RKO (cell line): ENCODE measurements at places on chromosomes 7 and 10.

GRCh38 chr10:24210501-24210900, 1.6 kb downstream of the KIAA1217 start:
- no peak for DNase-seq

- no peak for DNase-seq
These were observed 39.7 kb upstream of the STEAP4 start for GRCh38 chr7:88346357-88346756.

GRCh38 chr10:132879408-132880127, 62.8 kb downstream of the CFAP46 start:
- DNase-seq: no peak

GRCh38 chr7:33237036-33237435, 107.7 kb downstream of the BBS9 start:
- DNase-seq: no peak

- DNase-seq: no peak
These were observed 17.5 kb downstream of the AHR start for GRCh38 chr7:17315974-17316373.

DNA sequence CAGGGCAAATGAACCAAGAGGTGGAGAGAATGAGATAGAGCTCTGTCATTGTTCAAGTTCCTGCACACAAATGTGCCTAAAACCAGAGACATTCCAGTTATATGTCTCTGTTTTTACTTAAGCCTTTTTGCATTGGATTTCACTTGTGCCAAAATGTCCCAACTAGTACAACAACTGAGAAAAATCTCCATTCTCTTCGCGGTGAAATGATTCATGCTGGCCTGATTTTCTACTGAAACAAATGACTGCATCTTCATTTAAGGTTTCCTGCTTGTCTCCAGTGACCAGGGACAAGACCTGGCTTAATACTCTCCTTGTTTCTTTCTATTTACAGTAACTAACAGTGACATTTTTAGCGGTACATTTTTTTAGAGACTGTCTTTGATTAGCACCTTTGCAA, 714.9 kb downstream of the KCNMA1 start:
- DNase-seq: no peak

GRCh38 chr10:54485971-54486370, 315.1 kb downstream of the PCDH15 start:
- no peak for DNase-seq

GRCh38 chr10:112698133-112698817, 251.3 kb downstream of the VTI1A start:
- no peak for DNase-seq

GRCh38 chr10:8048281-8049008, 6.0 kb upstream of the GATA3 start:
- no peak for DNase-seq

DNA sequence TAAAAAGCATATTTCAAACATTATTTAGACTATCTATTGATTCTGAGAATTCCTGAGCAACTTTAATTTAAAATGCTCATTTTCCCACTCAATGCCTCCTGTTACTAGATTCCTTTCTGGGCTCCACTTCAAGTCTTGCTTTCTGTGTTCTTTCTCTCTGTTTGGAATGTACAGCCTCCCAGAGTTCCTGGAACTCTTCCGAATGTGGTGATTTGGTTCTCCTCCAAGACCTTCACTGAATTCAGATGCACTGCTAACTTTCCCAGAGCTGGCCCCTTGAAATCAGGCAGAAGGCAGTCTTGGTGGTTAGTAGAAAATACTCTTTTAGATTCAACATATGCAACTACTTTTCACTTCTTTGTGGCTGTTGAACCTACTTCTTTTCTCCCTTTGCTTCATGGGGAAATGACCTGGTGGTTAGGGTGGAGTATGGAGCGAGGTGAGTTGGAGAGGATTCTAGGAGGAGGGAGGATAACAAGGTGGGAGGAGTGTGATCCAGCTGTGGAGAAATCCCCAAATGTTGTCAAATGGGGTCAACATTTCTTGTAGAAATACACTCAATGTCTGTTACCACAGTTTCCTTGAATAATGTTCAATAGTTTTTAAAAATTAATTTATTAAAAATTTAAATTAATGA, 27.9 kb upstream of the CCDC7 start:
- DNase-seq: no peak

- DNase-seq: no peak
These were observed 92.2 kb upstream of the DDC start for GRCh38 chr7:50657341-50657873.

DNA sequence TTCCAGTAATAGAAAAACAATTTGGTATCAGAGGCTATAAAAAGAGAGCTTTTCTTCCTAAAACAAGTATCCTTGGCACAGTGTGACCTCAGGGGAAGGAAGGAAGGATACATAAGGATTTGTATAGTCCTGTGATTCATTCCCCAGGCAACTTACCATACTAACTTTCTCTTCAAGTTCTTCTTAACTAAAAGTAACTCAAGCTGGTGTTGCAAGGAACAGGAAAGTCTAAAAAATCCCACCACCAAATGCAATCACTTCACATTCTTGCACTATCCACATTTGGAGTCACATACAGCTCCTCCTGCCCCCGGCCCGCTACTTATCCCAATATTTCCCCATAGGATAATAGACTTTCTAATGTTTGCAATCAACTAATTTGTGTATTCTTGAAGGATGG, 84.8 kb downstream of the PRKAG2 start:
- DNase-seq: no peak

DNA sequence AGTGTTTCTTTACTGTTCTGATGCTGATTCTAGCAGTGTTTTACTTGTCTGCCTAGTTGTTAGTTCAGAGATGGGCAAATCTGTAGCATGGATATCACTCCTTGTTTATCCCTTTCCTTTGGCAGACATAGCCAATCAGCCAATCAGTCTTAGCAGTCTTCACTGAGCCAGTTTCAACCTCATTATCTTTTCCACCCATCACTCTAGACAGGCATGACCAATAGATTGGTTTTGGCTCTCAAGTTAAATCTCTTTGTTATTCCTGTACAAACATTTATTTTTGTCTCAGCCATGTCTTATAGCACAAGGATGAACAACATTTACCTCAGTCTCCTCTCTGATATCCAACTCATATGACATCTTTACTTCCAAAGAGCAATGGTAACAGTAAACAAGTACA, 109.5 kb downstream of the PRKG1 start:
- no peak for DNase-seq

DNA sequence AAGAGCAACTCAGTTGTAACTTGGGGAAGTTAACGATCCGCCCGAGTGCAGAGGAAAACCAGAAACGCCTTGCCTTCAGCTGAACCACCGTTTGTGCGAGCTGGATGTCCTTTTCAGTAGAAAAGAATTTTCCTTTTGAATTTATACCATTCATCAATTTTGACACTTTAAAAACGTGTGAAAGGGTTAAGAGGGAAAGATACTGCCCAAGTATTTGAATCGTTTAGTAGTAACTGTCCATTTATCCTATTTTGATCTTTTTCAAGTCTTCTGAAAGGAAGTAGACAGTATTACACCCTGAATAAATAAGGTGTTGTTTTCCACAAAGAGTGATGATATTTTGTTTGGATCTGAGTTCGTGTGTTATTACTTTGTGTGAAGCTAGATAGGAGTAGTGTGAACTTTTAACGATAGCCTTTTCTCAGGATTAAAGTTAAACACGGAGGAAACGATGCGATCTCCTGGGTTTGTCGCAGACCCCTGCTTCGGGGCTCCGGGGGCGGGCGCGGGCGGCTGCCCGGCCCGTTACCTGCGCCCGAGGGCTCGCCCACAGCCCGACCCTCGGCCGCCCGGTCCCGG, 830 bp upstream of the BMI1 start:
- peak; percentile 55 for DNase-seq

GRCh38 chr10:66925896-66926715, at the start of gene LRRTM3:
TSS of gene LRRTM3 (plus strand) at chr10:66926036.
- DNase-seq: peak; percentile 78

GRCh38 chr7:31521336-31522010, 7.6 kb downstream of the ITPRID1 start:
- DNase-seq: no peak

DNA sequence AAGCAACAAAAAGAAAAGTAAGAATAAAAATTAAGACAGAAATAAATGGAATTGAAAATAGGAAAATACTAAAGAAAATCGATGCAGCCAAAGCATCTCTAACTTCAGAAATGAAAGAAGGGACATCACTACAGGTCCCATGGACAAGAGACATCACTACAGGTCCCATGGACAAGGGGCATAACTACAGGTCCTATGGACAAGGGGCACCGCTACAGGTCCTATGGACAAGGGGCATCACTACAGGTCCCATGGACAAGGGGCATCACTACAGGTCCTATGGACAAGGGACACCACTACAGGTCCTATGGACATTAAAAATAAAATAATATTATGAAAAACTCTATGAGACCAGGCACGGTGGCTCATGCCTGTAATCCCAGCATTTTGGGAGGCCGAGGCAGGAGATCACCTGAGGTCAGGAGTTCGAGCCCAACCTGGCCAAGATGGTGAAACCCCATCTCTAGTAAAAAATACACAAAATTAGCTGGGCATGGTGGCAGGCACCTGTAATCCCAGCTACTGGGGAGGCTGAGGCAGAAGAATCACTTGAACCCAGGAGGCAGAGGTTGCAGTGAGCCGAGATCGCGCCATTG, 101.0 kb upstream of the DNAAF5 start:
- DNase-seq: no peak

- DNase-seq: no peak
These were observed 150.6 kb upstream of the FAM13C start for GRCh38 chr10:59512951-59513350.

DNA sequence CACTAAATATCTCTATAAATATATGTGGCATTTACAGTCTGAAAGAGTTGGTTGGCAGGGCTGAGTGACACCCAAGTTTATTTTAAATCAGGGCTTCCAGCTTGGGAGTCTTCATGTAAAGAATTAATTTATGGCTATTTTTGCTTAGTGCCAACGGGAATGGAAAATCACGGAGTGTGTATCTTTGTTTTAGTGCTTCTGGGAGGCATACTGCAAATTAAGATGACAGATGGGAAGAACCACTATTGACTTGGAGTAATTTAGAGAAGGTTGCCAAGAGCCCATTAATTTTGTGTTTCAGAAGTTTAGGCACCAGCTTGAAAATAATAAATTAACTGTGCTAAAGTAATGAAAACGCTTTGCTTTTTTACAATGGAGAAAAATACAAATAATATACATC, 135.2 kb downstream of the GPR37 start:
- no peak for DNase-seq

- DNase-seq: no peak
These were observed 106.6 kb upstream of the COL1A2 start for GRCh38 chr7:94288096-94288495.

GRCh38 chr7:40656349-40656748, 521.5 kb downstream of the SUGCT start:
- no peak for DNase-seq

DNA sequence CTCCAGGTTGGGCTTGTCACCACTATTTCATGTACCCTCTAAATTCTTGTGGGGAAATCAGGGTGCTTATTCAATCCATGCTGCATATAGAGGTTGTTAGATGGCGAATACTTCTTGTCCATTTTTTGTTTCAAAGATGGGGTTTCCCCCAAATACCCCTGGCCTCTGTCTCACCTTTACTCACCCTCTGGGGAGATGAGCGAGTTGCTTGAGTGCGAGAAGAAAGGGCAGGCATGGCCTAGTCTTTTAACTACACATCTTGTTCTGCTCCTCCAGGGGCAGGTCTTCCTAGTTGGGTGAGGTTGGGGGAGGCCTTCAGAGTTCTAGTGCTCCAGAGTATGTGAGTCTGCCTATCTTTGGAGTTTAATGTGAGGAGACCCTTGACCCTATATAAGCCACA, 46.2 kb downstream of the HHEX start:
- no peak for DNase-seq

DNA sequence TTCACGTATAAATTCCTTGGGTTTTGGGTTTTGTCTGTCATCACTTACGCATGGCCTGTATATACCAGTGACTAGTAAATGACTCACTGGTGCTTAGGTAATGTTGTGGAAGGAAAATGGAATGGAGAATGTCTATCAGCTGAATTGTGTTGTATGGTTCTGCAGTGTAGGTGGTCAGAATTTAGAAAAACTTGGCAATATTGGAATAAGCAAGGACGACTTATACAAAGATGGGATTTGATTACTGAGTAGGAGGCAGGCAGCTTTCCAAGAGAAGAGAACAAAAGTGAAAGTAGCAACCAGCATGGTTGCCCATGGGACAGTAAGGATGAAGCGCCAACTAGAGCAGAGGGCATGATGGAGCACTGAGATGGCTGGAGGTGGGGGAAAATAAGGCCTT, 168.6 kb upstream of the CSTF2T start:
- peak; percentile 82 for DNase-seq

DNA sequence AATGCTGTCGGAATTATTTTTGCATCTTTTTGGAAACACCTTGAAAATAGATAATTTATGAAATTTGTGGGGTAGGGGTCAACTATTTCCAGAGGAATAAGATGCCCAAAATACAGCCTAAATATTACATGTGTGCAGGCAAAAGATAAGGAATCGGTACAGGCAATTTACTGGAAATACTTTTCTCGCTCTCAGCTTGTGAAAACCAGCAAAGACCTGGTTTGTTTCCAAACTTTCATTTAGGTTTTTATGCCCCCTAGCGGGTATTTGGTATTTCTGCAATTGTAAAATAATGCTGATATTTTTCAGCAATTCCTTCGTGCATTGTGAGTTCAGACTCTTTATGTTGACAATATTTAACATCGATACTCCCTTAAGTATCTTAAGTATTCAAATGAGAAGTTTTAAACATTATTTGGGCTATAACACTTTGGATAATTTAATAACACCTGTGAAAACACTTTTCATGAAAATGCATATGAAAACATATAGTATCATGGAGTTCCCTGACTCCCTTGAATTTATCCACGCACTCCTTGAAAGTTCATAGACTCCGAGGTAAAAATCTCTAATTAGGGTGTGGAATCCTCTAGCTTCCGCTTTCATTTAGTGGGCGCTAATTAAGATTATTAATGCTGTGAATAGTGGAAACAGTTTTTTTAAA, 132.4 kb downstream of the TSPAN12 start:
- DNase-seq: peak; percentile 73

DNA sequence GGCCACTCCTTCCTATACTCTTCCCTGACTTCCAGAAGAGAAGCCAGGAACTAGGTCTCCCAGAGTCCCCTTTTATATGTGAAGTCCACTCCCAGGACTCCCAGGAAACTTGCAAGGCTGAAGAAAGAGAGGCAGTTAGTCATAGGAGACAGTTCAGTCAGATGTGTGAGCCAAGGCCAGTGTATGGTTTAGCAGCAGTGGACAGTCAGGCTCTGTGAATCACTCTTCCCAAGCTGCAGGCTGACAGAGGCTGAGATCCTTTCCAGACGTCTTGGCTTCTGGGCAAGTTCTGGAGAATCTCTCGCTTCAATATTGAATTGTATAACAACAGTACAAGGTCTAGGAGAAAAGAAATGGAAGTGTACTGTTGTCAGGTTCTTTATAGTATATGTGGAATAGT, 26.9 kb downstream of the BLVRA start:
- DNase-seq: peak; percentile 82
